ENCODE measurements at places on chromosomes 5 and 9.

- no peak for DNase-seq
Measured at GRCh38 chr9:84001621-84002020, 21.0 kb downstream of the RMI1 start.

DNA sequence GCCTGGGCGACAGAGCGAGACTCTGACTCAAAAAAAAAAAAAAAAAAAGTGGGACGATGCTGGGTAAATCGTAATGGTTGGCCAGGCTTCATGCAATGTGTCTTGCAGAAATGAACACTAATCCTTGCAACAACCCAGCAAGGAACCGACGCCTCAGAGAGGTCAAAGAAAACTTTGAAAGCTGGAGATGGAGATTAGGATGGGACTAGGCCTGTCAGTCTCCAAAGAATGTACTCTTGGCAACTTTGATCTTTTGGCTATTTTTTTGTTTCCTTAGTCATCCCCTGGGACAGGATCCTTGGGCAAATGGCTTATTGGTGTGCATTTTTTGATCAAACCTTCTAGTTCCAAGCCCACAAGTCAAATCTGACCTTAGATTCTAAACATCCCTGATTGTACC is 10.6 kb upstream of the PWWP2A start:
- no peak for DNase-seq

- DNase-seq = no peak
Measured at GRCh38 chr5:24850926-24851486, 206.2 kb upstream of the CDH10 start.

- no peak for DNase-seq
Measured at GRCh38 chr9:84145031-84145430, 164.4 kb downstream of the RMI1 start.

- DNase-seq = no peak
Measured at GRCh38 chr5:68086439-68086838, 129.1 kb upstream of the PIK3R1 start.

DNA sequence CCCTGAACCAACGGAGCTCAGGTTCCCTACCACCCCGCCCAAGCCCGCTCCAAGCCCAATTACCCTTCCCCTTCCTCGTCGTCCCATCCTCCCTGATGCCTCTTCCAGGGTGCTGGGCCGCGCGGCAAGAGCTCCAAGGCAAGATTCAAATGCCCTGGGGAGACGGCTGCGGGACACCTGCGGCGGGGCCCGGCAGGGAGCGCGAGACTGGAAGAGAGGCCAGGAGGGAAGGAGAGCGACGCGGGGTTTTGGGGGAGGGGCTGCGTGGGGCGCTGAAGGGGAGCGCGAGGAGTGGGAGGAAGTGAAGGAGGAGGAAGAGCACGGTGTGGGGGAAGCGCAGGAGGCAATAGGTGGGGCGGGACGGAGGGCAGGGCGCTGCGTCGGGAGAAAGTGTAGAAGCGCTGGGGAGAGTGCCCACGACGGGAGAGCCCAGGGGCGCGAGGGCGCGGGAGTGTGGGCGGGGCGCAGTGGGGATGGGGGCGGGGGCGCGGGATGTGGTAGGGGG is 975 bp upstream of the NXNL2 start:
- no peak for DNase-seq

DNA sequence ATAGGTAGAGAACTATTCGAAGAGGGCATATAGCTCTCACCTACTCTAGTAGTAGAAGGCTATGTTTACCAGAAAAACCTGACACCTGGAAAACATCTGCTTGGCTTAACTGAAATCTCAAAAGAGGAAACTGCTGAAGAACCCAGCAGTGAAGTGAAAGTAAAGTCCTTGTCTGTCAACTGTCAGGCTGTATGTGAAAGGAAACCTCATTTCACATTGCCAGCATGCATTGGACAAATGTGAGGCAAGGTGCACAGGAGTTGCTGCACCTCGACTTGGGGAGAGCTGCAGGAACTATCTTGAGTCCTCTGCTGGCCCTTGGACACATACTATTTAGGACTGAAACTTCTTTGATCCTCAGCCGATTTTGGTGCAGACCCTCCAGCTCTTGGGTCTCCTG is 53.3 kb downstream of the NREP start:
- no peak for DNase-seq

DNA sequence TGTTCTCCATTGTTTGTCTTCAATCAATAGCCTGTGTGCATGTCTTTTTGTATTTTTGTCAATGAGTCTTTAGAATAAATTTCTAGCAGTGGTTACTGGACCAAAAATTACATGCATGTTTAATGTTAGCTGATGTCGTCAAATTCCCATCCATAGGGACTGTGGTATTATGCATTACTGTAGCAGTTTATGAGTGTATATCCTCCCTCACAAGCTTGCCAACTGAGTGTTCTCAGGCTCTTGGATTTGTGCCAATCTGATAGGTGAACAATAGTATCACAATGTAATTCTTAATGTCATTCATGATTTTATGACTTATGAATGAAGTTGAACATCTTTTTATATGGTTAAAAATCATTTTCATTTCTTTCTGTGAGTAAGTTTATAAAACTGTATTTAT is 13.0 kb downstream of the SNX24 start:
- no peak for DNase-seq

DNA sequence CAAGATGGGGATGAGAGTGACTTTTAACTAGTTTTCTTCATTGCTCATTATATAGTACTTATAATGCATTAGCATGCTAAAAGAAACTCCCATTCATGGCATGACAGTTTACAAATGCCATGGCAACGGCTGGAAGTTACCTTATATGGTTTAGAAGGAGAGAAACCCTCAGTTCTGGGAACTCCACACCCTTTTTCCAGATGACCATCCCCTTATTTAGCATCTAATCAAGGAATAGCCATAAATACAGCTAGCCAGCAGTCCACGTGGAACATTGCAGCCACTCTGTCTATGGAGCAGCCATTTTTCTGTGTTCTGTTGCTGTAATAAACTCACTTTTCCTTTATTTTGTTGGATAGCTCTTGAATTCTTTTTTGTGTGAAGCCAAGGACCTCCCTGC is 1137.8 kb downstream of the CDH18 start:
- no peak for DNase-seq

DNA sequence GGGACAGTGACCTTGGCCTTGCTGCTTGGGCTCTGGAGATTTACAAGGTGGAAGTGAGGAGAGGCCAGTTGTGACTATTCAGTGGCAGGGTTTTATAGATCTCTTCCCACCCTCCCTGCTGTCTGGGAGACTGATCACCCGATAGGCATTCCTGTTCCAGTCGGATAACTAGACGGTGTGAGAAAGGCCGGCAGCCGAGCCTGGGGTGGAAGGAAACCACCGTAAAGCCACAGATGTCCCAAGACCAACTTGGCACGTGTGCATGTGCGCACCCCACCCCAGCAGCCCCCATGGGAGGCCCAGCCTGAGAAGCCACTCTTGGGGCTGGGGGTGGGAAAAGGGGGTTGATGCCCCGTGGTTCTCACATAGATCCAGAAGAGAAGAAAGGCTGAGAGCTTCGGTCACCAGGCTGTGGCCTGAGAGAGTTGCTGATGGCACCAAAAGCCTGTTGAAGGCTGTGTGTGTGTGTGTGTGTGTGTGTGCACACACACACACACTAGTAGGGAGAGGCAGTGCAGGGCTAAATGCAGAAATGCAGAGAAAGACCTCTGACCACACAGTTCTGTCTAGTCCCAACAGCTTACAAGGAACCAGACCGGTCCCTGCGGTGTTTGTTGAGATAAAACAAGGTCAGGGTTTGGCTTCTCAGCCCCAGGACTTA is 225.8 kb downstream of the FANCC start:
- no peak for DNase-seq

- DNase-seq = no peak
Measured at GRCh38 chr5:75710637-75711036, 6.6 kb downstream of the POC5 start.

DNA sequence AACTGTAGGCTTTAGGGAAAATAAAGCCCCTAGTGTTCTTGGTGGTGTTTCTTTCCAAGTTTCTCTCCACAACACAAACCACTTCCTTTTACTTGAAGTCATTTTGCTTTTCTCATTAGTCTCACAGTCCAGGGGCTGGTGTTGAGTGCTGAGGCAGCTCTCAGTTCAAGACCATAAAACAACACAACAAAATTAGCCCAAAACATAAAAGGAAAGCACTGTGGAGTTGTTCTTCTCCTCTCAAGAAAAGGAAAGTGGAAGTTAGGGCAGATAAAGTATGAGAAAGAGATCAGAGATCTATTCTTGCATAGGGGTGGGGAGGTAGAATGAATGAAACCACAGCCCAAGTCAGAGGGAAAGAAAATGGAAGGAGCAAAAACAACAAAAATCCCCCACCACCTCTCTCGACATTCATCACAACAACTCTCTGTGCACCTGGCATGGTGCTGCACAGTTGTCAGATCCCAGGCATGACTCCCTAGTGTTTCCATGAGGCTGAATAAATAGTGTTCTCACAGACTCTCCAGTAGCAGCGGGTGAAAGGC is 569.9 kb downstream of the RAB3C start:
- DNase-seq = no peak

DNA sequence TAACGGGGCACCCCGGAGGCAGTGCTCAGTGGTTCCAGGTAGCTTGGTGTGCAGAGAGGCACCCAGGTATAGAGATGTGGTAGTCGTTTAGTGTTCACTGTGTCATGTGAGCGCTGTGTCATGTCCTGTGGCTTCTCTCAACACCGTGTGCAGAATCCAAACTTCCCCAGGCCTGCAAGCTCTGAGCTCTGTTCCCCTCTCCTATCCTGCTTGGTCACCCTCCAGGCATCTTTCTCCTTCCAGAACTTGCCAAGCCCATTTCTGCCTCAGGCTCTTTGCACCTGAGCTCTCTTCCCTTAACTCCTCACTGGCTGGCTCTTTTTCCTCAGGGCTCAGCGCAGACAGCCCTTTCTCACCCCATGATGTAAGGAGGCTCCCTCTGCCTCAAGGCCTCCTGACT is 64.8 kb downstream of the CARTPT start:
- no peak for DNase-seq

DNA sequence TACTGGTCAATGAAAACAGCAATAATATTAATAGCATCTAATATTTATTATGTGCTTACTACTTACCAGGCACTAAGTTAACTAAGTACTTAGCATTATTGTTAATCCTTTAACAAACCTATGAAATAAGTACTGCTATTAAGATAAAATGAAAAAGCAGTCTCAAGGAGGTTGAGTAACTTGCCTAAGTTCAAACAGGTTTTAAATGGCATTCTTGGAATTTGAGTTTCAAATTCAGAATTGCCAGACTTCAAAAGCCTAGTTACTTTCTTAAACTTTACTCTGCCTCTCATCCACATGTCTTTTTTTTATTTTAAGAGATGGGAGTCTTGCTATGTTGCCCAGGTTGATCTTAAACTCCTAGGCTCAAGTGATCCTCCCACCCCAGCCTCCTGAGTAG is 16.0 kb downstream of the LEAP2 start:
- DNase-seq = no peak

- no peak for DNase-seq
Measured at GRCh38 chr9:132142924-132143323, 18.9 kb upstream of the NTNG2 start.

DNA sequence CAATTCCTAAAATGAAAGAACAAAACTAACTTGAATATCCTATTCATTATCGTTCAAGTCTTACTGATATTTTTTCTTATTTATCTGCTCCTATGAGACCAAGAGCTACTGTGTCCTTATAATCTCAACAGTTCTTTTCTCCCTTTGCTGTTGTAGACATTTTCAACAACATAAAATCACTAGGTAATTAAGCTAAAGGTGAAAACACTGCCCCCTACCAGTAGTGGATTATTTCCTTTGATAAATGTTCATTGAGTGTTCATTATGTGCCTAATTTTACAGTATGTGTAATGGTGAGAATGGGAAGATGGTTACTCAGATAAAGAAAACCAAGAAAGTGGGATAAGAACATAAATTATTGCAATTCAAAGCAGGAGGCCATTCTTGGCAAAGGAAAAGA is 41.4 kb upstream of the PAPPA start:
- DNase-seq = no peak

GRCh38 chr9:85016384-85017006 is 347.0 kb downstream of the NTRK2 start:
- no peak for DNase-seq

DNA sequence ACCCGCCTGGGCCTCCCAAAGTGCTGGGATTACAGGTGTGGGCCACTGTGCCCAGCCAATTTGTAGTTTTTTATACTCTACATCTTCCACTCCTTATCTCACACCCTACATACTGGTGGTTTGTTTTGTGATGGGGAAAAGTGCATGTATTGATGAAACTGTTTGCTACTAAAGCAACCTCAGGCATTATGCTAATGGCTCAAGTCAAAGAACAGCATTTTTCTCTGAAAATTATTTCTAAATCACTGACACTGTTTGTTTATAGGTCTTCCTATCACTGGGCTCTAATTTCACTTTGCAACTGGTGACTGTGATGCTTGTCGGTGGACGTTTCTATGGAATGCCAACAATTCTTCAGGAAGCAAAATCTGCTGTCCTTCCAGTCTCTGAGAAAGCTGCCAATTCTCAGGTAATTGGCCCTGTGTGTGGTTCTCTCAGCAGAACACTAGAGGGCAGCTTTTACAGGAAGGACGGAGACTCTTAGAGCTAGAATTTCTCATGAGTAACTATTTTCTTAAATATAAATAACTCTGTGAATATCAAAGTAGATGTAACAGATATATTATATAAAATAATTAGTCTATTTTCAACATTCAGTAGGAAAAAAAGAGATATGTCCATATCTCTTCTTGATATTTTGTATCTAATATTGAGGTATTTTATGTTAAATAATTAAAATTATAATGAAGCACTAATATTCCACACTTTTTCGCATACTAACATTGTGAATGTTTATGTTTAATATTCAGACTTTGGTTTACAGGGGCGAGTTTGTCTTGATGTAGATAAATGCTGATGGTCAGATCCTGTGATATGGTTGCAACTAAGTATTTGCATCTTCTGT is 244.1 kb downstream of the ADGRV1 start:
- no peak for DNase-seq

- no peak for DNase-seq
Measured at GRCh38 chr9:17462869-17463464, 115.9 kb upstream of the SH3GL2 start.

- DNase-seq = no peak
Measured at GRCh38 chr5:40356248-40356647, 323.5 kb upstream of the PTGER4 start.

GRCh38 chr5:55454282-55454681 is 80.5 kb downstream of the PLPP1 start:
- DNase-seq = no peak

DNA sequence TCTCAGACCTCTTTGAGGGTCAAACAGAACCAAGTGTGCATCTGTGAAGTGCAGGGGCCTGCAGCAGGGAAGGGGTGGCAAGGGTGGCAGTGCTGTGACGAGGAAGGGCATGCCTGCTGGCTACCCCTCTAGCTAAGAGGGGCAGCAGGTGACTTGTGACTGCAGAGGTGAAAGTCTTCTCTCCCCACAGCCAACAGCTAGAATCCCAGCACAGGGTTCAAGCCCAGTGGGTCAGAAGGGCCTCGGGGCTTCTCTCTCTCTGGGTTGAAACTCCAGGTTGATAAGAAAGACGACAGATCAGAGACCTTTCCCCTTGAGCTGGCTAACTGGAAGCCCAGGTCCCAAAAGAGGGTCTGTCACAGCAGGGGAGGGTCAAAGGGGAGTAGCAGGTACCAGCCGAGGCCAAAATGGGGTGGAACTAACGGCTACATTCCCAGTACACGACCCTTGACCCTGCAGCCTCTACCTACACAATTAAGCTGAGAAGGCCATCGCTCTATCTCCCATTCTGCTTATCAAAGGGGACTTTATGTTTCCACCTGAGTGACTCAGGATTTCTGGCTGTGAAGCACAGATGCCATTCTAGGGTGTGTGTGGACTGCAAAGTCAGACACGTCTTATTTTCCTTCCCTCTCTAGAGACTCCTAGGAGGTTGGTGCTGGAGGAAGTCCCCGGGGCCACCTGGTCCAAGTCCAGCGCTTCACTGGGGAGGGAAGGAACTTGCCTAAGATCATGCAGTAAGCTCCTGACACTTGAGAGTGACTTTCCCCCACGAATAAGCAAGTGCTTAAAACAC is 14.6 kb downstream of the ANKS6 start:
- no peak for DNase-seq

Data from cortex of kidney (tissue), 1 donor.